ENCODE measurements at places on chromosomes 5 and 9.
A peak's percentile ranks its signal among the peaks of the same experiment; 100 is the strongest.

DNA sequence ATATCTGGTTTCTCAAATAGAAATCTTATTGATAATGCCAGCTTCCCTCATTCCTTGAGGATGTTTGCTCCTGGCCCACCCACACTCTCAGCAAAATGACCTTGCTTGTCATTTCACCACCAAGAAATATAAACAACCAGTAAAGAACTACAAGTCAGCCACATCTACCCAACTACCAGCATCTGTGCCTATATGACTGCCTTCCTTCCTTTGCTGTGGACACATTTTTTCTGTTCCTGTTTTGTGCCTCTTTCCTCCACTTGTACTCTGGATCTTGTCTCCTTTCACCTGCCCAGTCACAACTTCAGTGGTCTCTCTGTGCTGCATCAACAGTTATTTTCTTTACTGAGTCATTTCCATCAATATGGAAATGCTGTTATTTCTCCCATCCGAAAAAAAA, 20.3 kb downstream of the KIF2A start:
- no peak for DNase-seq

- no peak for DNase-seq
Observed at GRCh38 chr5:160467555-160468362, 46.1 kb downstream of the PTTG1 start.

DNA sequence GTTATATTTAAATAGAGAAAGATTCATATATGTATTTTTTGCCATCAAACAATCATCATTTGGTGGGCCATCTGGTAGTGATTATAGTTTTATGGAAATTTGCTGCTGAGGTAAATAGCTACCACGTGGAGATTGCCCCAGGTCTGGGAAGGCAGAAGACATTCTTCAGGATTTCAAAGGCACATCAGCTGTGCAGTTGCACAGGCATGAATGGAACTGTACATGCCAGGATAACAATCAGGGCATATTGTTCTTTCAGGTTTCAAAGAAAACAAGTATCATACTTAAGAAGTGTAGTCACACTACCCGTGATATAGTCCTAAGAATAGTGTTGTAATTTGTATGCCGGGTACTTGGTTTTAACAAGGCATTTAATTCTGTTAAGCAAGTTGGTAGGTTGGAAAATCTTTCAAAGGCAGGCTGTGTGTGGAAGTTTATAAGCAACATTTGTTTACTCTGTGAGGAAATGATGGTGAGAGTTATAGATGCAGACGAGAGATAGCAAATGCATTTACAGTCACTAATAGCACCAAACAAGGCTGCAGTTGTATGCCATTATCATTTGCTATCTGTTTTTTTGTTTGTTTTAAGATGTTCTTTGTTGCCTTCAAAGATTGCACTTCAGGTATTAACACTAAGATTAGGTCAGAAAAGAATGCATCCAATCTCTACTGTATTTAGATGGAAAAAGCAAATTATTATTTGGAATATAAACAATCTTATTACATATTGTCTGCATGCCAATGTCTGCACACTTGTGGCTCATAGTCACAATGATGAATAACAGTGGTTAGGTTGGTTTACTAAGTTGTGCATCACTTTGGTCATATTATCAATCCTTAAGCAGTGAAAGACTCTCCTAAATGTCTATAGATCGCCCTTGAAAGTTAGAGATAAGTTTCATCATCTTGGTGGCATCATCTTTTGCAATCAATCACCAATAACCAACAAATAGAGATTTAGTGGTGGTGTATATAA, 55.3 kb downstream of the RPS23 start:
- no peak for DNase-seq

GRCh38 chr5:41637424-41637823, 127.0 kb upstream of the PLCXD3 start:
- no peak for DNase-seq

- no peak for DNase-seq
Observed at GRCh38 chr5:132026516-132027008, 15.1 kb upstream of the ACSL6 start.

- no peak for DNase-seq
Observed at GRCh38 chr5:93249651-93250289, 331.2 kb downstream of the NR2F1-AS1 start.

DNA sequence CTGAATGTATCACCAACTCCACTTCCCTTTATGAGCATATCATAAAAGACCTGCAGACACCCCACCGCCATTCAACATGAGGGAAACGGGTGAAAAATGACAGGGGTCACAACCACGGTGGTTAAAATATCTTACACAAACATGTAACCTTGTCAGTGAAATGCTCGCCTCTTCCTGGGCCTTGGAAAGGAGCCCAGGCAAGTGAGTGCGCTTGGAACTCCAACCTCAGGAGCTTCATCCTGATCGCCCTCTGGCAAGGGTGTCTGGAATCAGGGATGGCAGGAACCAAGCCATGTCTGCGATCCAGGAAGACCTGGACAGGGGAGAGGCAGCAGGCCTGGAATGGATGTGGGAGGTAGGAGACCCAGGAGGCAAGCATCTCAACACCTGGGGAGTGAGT, 282.7 kb downstream of the GAS1 start:
- no peak for DNase-seq

- DNase-seq, result peak; percentile 77
Observed at GRCh38 chr9:9142001-9142400, 1342.4 kb upstream of the DMAC1 start.

DNA sequence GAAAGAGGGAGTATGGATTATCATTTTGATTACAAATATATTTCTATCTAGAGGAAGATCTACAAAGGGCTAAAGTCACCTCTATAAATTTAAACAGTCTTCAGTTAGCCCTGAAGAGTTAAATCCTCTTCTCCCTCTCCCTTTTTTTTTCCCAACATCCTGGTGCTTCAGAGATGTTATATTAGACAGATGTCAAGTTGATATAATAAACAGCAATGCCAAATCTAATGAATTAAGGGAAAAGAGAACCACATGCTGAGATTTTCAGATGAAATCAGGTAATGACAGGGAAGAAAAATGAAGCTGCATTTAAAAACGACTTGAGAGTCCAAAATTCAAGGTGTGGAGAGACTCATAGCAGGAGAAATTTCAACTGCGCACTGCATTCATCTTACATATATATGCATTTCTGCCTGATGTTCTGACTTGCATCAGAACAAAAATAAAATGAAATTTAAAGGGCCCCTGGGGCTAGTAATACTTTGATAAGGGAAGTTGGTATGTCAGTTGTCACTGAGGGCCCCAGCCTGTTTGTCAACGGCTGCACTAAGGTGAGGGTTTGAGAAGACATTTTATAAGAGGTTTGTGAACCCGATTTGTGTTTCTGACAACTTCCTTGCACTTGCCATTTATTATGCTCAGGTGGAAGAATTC, 338.9 kb upstream of the PANK3 start:
- no peak for DNase-seq

All from NCI-H524 (cell line).